Endothelial cell (in vitro differentiated cells): ENCODE measurements at places on chromosomes 2 and 18. TPM values are rescaled to one million over a fixed set of nuclear protein-coding genes. Genes with fewer than 3 reads are reported as not detected.
A peak's percentile ranks its signal among the peaks of the same experiment; 100 is the strongest.

The PARD3B gene
- 17.4 TPM for total RNA-seq

DNA sequence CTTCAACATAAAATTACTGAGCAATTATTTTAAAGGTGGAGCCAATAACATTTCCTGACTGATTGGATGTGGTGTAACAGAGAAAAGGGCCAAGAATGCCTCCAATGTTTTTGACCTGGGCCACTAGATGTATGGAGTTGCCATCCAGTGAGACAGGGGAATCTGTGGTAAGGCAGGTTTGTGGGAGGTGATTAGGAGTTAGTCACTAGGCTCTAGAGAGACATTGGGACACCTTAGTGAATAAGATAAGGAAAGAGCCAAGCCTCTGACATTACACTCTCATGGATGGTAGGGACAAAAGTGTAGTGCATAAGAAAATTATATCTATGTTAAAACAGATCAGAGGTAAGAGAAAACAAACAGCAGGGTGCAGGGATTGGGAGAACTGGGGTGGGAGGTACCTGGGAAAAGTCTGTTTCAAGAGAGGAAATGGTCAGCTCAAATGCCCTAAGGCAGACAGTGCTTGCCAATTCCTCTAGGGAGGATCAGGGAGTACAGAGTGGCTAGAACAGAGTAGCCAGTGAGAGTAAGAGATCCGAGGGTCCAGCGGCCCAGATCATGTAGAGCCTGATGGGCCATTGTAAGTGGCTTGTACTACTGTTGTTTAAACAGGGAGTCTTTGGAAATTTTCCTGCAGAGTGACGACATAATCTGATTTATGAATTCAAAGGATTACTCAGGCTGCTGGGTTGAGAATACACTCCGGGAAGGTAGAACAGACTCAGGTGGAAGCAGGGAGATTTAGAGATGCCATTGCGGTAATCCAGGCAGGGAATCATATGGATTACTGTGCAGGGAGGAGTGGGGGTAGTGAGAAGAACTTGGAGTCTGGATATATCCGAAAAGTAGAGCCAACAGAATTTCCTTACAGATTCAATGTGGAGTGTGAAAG lies 45.7 kb upstream of the CUL3 start:
- DNase-seq = no peak

The MYO5B gene
- 1.5 TPM for total RNA-seq

The ICOS gene
- total RNA-seq = not detected

DNA sequence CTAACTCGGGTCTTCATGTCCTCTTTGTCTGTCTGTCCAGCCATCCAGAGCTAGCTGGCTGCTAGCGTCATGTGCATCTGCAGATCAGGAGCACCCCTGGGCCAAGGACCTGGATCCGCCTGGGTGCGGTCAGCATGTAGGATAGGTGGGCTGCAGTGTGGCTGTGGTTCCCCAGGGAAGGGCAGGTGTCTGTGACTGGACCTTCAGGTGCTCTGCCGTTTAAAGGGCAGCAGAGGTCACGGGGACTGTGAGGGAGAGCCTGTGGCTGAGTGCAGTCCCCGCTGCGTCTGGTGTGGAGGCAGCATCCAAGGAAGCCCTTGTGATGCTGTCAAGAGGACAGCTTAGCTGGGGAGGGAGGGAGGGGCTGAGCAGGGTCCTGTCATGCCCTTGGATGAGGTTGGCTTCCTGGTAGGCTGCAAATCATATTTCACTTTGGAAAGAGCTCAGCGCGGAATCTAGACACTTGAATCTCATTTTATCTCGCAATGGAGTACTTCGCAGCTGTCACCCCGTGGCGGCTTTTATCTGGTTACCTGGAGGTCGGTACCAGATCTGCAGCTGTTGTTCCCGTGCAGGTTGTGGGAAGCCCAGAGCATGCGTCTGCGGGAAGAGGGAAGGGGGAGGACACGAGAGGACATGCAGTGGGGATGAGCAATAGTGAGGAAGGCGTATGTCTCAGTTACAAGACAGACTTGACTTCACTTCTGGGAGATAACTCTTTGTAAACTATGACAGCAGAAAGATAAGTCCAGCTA lies 5.9 kb upstream of the RALB start:
- no peak for DNase-seq

DNA sequence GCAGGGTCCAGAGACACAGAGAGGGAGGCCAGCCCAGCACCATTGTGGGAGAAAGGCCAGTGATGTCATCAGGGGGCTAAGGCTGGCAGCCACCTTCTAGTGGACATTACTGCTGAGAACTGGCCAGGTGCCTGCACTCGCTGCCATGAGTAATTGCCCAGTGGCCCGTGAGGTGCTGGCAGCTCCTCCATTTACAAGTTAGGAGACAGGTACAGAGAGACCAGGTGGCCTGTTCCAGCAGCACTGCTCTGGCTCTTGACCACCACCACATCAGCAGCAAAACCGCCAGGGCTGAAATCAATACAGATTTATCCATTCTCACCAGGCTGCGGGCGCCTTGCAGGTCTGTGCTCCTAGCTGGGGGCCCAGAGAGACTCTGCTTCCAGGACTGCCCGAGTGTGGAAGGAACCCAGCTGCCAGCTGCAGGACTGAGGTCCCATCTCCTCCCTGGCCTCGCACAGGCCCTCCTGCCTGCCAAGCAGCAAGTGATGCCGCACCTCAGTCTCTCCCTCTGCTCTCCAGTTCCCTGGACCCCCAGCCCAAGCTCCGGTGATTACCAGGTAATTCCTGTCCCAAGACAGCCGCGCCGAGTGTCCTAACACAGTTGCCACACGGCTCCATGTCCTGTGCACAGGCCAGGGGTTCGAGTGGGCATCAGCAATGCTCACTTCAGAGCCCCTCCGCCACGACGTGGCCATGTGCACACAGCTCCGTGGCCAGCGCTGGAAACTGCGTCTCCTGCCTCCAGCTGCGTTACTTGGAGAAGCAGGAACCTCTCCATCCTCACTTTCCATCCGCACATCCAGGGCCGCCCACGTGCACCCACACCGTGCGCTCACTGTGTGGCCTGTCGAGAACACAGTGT lies 101.0 kb upstream of the CTDP1 start:
- no peak for DNase-seq

- DNase-seq = no peak
Observed at GRCh38 chr2:110886826-110887573, 154.6 kb downstream of the ACOXL start.

DNA sequence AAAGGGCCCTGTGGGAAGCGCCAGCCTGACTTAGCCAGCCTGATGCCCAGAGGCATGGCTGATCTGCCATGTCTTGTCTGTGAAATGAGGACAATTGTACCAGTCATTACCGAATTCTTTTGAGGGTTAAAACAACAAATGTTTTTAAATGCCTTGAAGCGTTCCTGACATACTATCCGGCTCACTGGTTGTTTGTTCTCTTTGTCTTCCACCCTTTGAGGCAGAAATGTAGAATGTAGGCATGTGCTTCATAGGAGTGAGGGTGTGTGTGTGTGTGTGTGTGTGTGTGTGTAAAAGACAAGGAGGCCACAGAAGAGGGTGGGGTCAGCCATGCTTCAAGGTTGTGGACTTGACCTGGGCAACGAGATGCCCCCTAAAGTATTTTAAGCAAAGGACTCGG lies 35.5 kb downstream of the TGFBRAP1 start:
- no peak for DNase-seq

The ZC3H6 gene
- 6.8 TPM for total RNA-seq

GRCh38 chr2:173359231-173359630 lies 4.6 kb downstream of the CDCA7 start:
- no peak for DNase-seq

The PSMD14 gene
- total RNA-seq = 52.6 TPM

DNA sequence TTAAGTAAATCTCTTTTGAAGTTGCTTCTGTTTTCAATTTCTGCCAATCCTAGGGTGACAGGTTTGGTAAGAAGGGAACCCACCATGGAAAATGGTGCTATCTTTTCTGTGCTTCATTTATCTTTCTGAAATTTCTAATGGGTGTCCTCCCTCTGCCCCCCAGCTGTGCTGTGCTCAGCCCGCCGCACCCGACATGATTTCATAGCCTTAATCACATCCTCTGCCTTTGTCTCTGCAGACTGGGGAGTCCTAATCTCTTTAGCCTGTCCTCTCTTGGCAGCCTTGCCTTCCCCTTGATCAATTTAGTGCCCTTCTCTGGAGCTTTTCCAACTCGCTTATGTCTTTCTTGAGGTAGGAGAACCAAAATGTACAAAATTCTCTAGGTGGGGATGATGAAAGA lies 49.3 kb downstream of the DNMT3A start:
- no peak for DNase-seq

DNA sequence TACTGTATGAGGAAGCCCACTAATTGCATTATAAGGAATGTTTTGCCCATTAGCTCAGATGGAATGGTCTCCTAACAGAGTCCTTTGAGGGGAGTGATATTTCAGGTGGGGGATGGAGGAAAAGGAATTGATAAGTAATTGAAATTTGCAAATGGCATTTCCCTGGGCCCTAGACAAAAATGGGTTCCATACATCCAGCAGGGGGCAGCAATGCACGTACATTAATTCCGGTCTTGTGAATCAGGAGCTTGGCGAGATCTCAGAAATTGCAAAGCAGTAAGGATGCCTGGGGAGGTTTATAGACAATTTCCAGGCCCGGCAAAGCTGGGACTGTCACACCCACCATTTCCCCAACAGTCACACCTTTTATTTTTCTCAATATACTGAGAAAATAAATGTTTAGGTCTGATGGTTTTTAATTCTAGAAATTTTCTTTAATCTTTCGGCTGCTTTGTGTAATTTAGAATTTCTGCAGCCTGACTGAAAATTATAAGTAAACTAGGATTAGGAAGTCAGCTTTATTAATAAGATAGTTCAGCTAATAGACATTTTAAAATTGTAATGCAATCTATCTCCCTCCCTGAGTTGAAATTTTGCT lies 122.8 kb downstream of the LYPD1 start:
- peak; percentile 76 for DNase-seq

DNA sequence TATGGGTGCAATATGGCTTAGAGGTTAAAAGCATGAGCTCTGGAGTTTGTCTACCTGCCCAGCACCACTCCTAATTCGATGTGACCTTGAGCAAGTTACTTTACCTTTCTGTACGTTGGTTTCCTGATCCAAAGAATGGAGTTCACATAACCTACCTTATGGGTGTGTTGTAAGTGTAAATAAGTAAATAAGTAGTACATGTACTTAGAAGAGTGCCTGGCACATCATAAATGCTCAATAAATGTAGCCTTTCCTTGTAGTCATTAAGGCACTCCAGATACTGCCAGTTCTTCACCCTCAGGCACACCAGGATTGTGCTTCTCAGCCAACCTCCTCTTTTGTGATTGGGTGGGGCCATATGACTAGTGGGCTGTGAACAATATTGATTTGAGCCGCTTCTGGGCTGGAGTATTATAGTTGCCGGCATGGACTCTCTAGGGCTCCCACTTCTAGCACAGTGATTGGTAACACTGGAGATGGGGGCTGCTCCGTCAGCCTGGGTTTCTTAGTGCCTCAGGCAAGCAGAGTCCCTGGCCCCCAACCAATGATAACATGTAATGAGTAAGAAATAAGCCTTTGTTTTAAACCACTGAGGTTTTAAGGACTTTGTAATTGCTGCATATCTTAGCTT lies 101.7 kb upstream of the NOSTRIN start:
- DNase-seq = no peak

GRCh38 chr2:182890773-182891378 lies 24.4 kb upstream of the FRZB start:
- DNase-seq = no peak

DNA sequence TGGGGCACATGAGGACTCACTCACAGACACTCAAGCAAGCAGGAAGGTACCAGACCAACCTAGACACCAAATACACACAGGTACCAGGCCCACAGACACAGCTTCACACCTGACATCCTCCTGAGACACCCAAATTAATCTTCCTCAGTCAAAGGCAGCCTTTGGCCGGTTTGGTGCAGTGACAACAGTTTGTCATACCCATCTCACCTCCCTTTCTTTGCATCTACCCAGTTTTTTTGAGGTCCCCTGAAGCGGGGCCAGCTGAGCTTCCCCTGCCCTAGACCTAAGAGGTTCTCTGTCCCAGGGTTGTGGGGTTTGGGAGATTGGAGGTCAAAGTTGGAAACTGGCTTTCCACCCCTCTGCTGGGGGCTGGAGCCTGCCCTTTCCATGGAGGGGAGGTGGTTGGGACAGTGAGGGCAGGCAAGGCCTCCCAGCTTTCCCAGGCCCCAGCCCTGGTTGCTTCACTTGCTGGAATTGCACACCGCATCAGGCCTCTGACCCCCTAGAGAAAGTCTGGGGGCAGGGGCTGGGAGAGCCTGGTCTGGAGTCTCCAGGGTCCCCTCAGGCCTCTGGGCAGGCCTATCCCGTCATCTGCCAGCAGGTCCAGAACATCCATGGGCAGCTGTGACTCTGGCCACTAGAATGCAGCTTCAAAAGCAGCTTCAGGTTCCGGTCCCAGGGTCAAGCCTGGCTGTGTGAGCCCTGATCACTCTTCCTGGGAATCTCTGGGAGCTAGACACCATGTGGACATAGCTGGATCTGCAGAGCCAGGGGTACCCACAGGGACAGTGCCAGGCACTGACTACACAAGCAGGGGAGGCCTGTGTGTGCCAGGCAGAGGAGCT lies 12.5 kb upstream of the TEX261 start:
- DNase-seq = no peak
